ENCODE measurements at places on chromosomes 4 and X. TPM values are rescaled to one million over a fixed set of nuclear protein-coding genes. Genes with fewer than 3 reads are reported as not detected.

- H3K27ac ChIP-seq: no peak overlapping the region
- no peak overlapping the region for H3K4me3 ChIP-seq
- DNase-seq: no peak
- H3K4me1 ChIP-seq: no peaks in the 10 kb centered on the region
- H3K27me3 ChIP-seq: no peaks in the 10 kb centered on the region
Observed at GRCh38 chr4:70943114-70943513, 40.9 kb downstream of the MOB1B start.

The PLRG1 gene
- polyA plus RNA-seq: 38.6 TPM

GRCh38 chr4:84977396-84977795 lies 10.9 kb upstream of the WDFY3 start:
- no peak overlapping the region for H3K4me3 ChIP-seq
- no peak for DNase-seq
- no peaks in the 10 kb centered on the region for H3K4me1 ChIP-seq
- no peaks in the 10 kb centered on the region for H3K27me3 ChIP-seq

The NHS gene
- polyA plus RNA-seq: 0.23 TPM

- H3K4me1 ChIP-seq: peaks cover 13% of the 10 kb centered on the region
- no peak for DNase-seq
- H3K27me3 ChIP-seq: no peaks in the 10 kb centered on the region
- no peak overlapping the region for H3K27ac ChIP-seq
- H3K4me3 ChIP-seq: no peak overlapping the region
Observed at GRCh38 chr4:145912376-145912775, 26.2 kb downstream of the ZNF827 start.

DNA sequence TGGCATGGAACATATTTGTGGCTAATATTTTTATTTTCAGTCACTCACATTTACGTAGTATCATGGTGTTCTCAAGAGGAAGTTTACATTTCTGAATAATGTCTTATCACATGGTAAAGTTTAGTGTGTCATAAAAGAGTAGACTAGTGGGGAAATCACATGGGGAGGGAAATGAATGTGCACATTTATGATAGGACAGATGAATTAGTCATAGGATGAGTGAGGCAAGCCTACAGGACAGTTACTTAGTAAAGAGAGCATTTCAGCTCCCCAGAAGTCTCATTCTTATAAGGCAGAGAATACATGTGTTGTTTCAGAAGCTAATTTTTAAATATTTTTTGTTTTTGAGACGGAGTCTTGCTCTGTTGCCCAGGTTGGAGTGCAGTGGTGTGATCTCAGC lies 6.2 kb downstream of the GK start:
- no peaks in the 10 kb centered on the region for H3K27me3 ChIP-seq
- no peak overlapping the region for H3K4me3 ChIP-seq
- no peaks in the 10 kb centered on the region for H3K36me3 ChIP-seq
- no peaks in the 10 kb centered on the region for H3K4me1 ChIP-seq
- DNase-seq: no peak
- no peak overlapping the region for H3K27ac ChIP-seq

DNA sequence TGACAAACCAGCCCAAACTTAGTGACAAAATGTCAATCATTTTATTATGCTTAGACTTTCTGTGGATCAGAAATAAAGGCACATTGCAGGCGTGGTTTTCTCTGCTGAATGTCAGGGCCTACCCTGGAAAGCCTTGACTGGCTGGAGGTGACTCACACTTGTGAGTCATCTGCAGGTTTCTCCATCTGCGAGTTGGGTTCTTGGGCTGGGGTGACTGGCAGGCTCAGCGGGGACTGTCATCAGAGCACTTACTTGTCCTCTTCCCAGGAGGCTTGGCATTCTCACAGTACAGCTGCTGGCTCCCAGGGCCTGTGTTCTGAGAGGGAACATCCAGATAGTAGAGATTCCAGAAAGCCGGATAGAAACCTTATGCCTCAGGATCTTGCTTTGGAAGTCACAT lies 153.8 kb upstream of the AGA start:
- peak; percentile 81 for DNase-seq
- no peak overlapping the region for H3K27ac ChIP-seq
- no peaks in the 10 kb centered on the region for H3K27me3 ChIP-seq
- H3K4me3 ChIP-seq: no peak overlapping the region
- no peaks in the 10 kb centered on the region for H3K4me1 ChIP-seq
- H3K36me3 ChIP-seq: no peaks in the 10 kb centered on the region

GRCh38 chr4:115515772-115516171 lies 402.4 kb upstream of the NDST4 start:
- DNase-seq: no peak
- no peaks in the 10 kb centered on the region for H3K36me3 ChIP-seq
- H3K4me3 ChIP-seq: no peak overlapping the region
- H3K4me1 ChIP-seq: no peaks in the 10 kb centered on the region
- H3K27me3 ChIP-seq: no peaks in the 10 kb centered on the region
- no peak overlapping the region for H3K27ac ChIP-seq

The TLL1 gene
- 1.5 TPM for polyA plus RNA-seq

The BGN gene
- polyA plus RNA-seq: 24.5 TPM

DNA sequence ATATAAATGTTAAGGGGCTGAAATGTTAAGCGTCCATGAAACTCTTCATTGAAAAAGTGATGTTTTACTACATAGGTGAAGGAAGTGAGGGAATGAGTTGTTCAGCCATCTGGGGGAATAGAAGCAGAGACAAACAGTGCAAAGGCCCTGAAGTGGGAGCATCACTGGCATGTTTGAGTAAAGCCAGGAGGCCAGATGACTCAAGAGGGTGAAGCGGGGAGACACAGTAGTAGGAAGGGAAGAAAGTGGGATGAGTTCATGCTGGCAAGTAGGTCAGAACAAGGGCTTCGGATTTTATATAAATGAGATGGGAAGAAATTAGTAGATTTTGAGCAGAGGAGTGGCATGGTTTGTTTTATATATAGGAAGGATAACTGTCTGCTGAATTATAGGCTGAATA lies 112.5 kb upstream of the MAP9 start:
- no peaks in the 10 kb centered on the region for H3K36me3 ChIP-seq
- no peak overlapping the region for H3K27ac ChIP-seq
- no peaks in the 10 kb centered on the region for H3K4me1 ChIP-seq
- no peak overlapping the region for H3K4me3 ChIP-seq

- peaks cover 11% of the 10 kb centered on the region for H3K27me3 ChIP-seq
- no peak overlapping the region for H3K27ac ChIP-seq
- no peak for DNase-seq
- no peaks in the 10 kb centered on the region for H3K36me3 ChIP-seq
- no peaks in the 10 kb centered on the region for H3K4me1 ChIP-seq
Observed at GRCh38 chrX:41689711-41690110, 938 bp downstream of the GPR34 start.

GRCh38 chrX:13649838-13650237 lies 3.1 kb upstream of the TCEANC start:
- H3K27ac ChIP-seq: no peak overlapping the region
- H3K36me3 ChIP-seq: no peaks in the 10 kb centered on the region
- H3K4me3 ChIP-seq: no peak overlapping the region
- DNase-seq: no peak
- no peaks in the 10 kb centered on the region for H3K27me3 ChIP-seq

GRCh38 chrX:3777416-3777815 lies 64.0 kb upstream of the PRKX start:
- no peak overlapping the region for H3K4me3 ChIP-seq
- H3K4me1 ChIP-seq: no peaks in the 10 kb centered on the region
- no peaks in the 10 kb centered on the region for H3K36me3 ChIP-seq
- no peak for DNase-seq
- H3K27ac ChIP-seq: no peak overlapping the region
- no peaks in the 10 kb centered on the region for H3K27me3 ChIP-seq

GRCh38 chr4:15250021-15250441 lies 177.8 kb upstream of the C1QTNF7 start:
- no peak for DNase-seq
- H3K4me1 ChIP-seq: no peaks in the 10 kb centered on the region
- no peaks in the 10 kb centered on the region for H3K36me3 ChIP-seq
- no peaks in the 10 kb centered on the region for H3K27me3 ChIP-seq
- H3K27ac ChIP-seq: no peak overlapping the region
- no peak overlapping the region for H3K4me3 ChIP-seq

DNA sequence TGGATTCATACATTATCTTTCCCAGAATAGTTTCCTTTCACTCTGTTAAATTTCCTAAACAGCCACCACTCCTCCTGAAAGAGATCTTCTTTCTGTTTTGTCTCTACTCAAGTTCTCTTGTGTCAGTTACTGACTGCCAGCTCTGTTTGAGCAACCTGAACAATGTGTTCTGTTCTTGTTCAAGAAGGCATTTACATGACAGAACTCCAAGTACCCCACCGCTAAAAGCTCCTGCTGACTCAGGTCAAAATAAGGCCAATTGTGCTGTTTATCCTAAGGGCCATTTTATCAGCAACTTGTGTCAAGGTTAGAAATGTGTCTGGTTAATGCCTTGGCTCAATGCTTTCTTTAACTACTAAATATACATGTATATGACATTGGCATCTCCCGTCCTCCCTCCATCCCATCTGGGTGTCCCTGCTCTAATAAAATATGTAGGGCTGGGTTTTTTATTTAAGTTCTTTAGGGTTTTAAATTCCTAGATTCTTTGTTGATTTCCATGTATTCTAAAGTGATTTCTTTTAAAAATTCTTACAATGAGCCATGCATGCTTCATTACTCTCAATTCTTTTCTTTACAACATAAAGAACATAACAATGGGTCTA lies 144.3 kb upstream of the PAQR3 start:
- no peak for DNase-seq
- H3K27me3 ChIP-seq: no peaks in the 10 kb centered on the region
- no peaks in the 10 kb centered on the region for H3K36me3 ChIP-seq
- H3K4me3 ChIP-seq: no peak overlapping the region

The MUC7 gene
- 0.02 TPM for polyA plus RNA-seq

DNA sequence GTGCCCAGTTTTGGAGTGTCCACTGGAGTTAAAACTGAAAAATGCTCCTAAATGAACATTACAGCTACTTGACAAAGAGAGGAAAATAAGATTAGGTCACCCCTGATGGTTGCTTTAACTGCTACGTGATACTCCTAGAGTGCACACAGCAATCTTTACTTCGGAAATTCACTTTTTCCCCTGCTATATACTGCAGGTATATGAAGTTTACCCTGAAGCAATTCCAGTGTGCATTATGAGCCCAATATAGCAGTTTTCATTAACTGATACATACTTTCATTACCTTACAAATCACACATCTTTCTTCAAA lies 773 bp upstream of the ZNF827 start:
- no peak overlapping the region for H3K4me3 ChIP-seq
- peaks cover 8% of the 10 kb centered on the region for H3K4me1 ChIP-seq
- DNase-seq: no peak
- no peak overlapping the region for H3K27ac ChIP-seq
- no peaks in the 10 kb centered on the region for H3K36me3 ChIP-seq
- no peaks in the 10 kb centered on the region for H3K27me3 ChIP-seq

The UGT2B10 gene
- polyA plus RNA-seq: not detected
